ENCODE measurements at places on chromosomes 12 and 14. TPM values are rescaled to one million over a fixed set of nuclear protein-coding genes. Genes with fewer than 3 reads are reported as not detected.

The ADAM21 gene
- 0.69 TPM for polyA plus RNA-seq

The RAD9B gene
- polyA plus RNA-seq: 1.0 TPM

The RD3L gene
- not detected for polyA plus RNA-seq

The CACNA1C gene
- polyA plus RNA-seq: 18.4 TPM

The RIMBP2 gene
- 37.3 TPM for polyA plus RNA-seq

The CLEC6A gene
- polyA plus RNA-seq: not detected

The GLI1 gene
- 9.2 TPM for polyA plus RNA-seq
